ENCODE measurements at places on chromosomes 7 and 10.

DNA sequence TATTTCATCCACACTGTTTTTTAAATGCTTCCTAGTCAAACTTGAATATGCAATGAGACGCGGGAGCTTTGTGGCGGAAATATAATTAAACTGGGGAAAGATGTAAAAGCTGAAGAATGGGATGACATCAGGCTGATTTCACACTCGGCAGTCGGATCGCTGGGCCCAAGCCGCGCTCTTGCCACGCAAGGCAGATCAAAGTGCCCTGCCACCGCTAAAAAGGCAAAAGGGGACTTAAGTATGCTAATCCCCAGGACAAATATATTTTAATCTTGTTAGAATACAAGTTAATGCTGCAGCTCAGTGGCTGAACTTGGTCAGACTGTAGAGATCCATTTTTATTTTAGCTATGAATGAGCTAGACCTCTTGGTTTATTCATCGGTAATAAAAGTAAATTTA, 13.8 kb downstream of the EN2 start:
- DNase-seq: no peak

DNA sequence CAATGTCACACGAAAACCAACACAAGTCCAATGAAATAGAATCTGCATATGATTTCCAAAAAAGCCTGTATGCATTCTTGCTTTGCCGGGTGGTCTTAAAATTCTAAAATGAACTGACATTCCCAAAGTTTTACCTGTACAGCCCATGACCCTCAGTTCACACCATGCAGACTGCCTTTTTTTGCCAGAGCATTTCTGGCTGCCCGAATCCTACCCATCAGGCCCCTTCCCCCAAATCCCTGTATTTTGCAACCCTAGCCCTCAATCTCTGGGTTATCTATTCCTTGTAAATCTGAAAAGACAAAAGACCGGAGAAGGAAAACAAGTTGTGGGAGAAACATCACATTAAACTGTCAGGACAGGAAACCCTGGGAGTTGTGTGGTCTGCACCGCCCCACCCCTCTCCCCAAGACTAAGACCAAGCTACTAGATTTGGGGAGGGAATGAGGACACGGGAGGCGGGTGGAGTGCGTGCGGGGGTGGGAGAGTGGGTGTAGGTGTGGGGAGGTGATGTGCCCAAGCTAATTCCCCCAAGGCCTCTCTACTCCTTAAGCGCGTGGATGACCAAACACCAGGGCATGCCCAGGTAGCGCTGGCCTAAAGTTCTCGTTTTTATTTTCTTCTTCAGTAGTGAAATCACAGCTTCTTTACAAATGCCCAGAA, 1.4 kb downstream of the JCAD start:
- no peak for DNase-seq

DNA sequence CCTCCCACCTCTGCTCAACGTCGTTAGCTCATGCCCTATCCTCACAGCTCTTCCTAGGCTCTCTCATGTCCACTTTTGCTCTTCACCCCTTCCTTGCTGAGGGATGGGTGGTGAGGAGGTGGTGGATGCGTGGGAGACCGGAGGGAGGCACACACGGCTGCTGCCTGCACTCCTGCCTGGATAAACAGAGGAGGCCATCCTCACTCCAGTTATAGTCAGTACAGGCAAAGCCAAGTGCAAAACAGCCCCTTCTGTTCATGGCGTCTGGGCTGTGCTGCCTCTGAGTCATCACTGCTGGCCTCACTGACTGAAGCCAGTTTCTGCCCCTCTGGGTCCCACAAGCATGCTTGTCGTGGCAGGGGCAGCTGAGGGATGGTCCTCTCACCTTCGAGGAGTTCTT, 31.9 kb upstream of the LRRC4 start:
- no peak for DNase-seq

GRCh38 chr10:58590152-58590840, 77.6 kb downstream of the BICC1 start:
- DNase-seq: no peak
